ENCODE measurements at places on chromosomes 5 and 9. TPM values are rescaled to one million over a fixed set of nuclear protein-coding genes. Genes with fewer than 3 reads are reported as not detected.
A peak's percentile ranks its signal among the peaks of the same experiment; 100 is the strongest.

GRCh38 chr9:8331507-8332330 is 532.1 kb upstream of the DMAC1 start:
- no peak for DNase-seq
- peaks cover 16% of the 10 kb centered on the region for H3K27me3 ChIP-seq
- no peaks in the 10 kb centered on the region for H3K4me1 ChIP-seq
- peaks cover 6% of the 10 kb centered on the region for H3K36me3 ChIP-seq
- H3K4me3 ChIP-seq = no peak overlapping the region
- no peak overlapping the region for H3K27ac ChIP-seq

DNA sequence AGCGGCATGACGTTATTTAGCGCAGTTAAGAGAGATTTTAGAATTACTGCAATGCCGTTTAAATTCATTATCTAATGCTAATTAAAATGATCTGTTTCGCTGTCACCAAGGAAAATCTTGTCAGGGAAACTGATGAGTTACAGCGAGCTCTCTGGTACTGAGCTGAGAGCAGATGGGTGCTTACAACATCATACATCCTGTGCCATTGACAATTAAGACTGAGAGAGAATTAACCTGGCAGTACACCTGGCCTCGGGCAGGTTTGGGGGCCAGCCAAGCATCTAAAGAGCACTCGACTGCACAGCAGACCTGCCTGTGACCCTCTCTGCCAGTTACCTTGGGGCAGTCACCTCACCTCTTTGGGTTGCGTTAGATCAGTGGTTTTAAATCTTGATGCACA is 55.0 kb downstream of the PUM3 start:
- no peak for DNase-seq
- H3K4me1 ChIP-seq = no peaks in the 10 kb centered on the region
- no peak overlapping the region for H3K4me3 ChIP-seq

DNA sequence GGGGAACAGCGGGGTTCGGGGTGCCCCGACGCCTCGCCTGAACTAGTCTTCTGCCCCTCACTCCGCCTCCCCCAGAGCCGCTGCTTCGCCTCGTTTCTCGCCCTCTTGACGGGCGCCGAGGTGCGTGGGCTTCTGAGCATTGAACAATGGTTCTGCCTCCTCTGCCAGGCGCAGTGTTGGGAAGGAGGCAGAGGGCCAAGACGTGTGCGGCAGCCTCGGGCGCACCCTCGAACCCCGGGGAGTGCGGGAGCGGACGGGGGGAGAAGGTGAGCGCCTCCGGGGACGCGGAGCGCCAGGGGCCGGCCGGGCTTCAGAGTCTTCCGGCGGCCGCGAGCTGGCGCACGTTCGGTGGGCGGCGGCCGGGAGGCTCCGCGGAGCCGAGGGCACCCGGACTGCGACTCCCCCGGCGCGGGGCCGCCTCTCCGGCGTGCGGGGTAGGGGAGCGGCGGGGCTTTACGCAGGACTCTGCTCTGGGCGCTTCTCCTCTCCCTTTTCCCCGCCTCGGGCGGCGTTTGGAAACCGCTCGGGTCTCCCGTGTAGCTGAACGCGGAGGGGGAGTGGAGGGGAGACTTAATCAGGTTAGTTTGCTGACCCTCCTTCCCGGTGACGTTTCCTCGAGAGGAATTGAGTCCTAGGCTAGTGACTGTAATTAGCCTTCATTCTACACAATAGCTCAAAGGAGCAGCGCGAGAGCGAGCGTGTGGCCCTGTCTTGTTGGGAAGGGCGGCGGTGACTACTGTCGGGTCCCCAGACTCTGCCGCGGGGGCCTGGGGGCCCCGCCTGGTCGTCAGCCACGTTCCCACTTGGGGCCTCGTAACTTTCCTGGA is 1.1 kb downstream of the VLDLR start:
- DNase-seq = no peak
- H3K4me1 ChIP-seq = peaks cover 10% of the 10 kb centered on the region
- H3K27me3 ChIP-seq = peaks cover 51% of the 10 kb centered on the region
- peak overlapping the region; percentile 51 for H3K27ac ChIP-seq
- no peaks in the 10 kb centered on the region for H3K36me3 ChIP-seq

- H3K4me3 ChIP-seq = peak overlapping the region; percentile 88
- H3K27me3 ChIP-seq = peaks cover 14% of the 10 kb centered on the region
- DNase-seq = peak; percentile 68
- H3K36me3 ChIP-seq = no peaks in the 10 kb centered on the region
- H3K27ac ChIP-seq = peak overlapping the region; percentile 78
These were observed 871 bp downstream of the TRIO start for GRCh38 chr5:14143841-14144585.

The NR4A3 gene
- total RNA-seq = 2.4 TPM

- no peak overlapping the region for H3K4me3 ChIP-seq
- H3K27me3 ChIP-seq = peaks cover 11% of the 10 kb centered on the region
These were observed 92.8 kb upstream of the PITX1 start for GRCh38 chr5:135126688-135127438.

- H3K4me1 ChIP-seq = peaks cover 51% of the 10 kb centered on the region
- peak overlapping the region; percentile 90 for H3K27ac ChIP-seq
- peak overlapping the region; percentile 99 for H3K4me3 ChIP-seq
- H3K36me3 ChIP-seq = peaks cover 16% of the 10 kb centered on the region
These were observed 1.0 kb upstream of the SAP30L start for GRCh38 chr5:154444556-154445421.

DNA sequence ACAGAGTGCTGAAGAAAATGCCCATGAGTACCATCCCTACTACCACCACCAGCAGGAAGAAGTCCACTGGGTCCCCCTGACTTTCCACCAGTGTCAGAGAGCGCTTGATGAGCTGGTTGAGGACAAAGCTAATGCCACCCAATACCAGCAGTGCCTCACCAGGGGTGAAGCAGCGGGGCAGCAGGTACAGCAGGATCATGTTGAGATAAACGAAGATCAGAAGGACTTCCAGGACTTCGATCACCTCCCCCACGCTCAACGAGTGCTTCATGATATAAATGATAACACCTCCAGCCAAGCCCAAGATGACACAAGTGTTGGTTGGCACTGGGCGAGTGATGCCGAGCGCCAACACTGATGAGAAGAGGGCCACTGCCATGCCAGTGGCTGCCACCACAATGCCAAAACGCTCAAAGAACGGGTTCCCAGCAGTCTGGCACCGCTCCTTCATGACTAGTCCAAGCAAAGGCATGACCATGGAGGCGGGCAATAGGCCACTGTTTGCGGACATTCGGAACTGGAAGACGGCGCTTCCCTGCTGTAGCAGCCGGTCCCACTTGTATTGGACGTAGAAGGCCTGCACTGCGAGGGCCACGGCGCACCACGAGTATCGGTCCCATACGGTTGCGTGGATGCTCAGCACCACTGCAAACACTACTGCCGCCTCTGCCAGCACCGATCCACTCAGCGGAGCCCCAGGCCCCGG is 679 bp downstream of the DOLK start:
- H3K27ac ChIP-seq = peak overlapping the region; percentile 98
- H3K36me3 ChIP-seq = peaks cover 4% of the 10 kb centered on the region
- peaks cover 23% of the 10 kb centered on the region for H3K4me1 ChIP-seq
- no peaks in the 10 kb centered on the region for H3K27me3 ChIP-seq
- peak overlapping the region; percentile 97 for H3K4me3 ChIP-seq

DNA sequence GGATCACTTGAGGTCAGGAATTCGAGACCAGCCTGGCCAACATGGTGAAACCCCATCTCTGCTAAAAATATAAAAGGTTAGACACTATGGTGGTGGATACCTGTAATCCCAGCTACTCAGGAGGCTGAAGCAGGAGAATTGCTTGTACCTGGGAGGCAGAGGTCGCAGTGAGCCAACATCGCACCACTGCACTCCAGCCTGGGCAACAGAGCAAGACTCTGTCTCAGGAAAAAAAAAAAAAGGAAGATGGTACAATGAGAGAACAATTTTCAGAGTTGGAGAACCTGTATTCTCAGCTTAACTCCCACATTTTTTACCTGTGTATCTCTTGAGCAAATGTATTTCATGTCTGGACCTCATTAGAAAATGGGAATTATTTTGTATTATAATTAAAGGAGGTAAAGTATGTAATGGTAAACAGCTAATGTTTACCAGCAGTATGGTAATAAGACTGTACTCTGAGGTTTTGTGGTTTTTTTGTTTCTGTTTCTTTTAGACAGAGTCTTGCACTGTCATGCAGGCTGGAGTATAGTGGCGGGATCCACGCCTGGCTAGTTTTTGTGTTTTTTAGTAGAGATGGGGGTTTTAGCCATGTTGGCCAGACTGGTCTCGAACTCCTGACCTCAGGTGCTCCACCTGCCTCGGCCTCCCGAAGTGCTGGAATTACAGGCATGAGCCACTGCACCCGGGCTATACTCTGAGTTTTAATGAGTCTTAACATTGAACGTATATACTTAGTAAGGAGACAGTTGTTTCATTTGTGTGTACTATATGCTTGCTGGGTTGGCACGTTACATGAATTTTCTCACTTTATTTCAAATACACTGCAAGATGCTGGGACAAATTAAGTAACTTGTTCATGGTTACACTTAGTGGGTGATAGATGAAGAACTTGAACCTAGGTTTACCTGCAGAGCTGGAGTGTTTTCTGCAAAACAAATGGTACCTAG is 16.2 kb downstream of the UHRF2 start:
- peaks cover 5% of the 10 kb centered on the region for H3K36me3 ChIP-seq
- H3K27me3 ChIP-seq = no peaks in the 10 kb centered on the region
- peak overlapping the region; percentile 77 for H3K27ac ChIP-seq

DNA sequence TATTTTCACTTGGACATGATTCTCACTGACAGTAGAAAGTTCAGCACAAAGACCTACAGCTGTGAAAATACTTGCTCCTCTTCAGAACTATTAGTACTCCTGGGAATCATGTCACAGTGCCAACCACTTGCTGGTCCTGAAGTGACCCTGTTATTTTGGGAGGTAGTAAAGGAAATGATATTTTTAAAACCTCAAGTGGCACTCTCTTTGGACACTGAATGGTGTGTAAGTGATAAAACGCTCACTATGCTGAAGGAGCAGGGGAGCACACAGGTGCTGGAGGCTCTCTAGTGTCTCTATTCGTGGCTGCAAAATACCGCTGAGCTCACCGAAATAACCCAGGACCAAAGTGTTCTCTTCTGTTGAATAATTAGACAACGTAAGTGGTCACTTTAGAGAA is 76.9 kb upstream of the SPATA31D4 start:
- H3K4me1 ChIP-seq = no peaks in the 10 kb centered on the region
- H3K36me3 ChIP-seq = no peaks in the 10 kb centered on the region
- DNase-seq = no peak
- H3K27ac ChIP-seq = no peak overlapping the region

DNA sequence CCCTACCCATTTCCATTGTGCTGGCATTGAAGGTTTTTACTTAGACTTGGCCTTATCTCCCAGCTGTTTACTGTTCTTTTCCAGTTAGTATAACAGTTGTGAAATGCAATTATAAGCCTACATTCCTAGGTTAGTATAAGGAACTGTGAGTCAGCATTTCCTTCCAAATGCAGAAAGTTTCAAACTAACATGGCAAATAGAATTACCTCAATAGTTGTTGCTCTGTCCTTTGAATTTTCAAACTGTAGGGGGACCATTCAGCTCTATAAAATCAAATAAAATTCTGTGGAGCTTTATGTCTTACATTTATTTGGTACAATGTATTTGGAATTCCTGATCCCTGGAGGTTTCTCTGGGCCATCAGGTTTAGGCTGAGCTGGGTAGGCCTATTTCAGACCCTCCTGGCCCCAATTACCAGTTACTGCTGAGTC is 47.2 kb downstream of the ARHGEF28 start:
- no peak overlapping the region for H3K4me3 ChIP-seq
- no peaks in the 10 kb centered on the region for H3K27me3 ChIP-seq
- H3K27ac ChIP-seq = no peak overlapping the region
- H3K36me3 ChIP-seq = no peaks in the 10 kb centered on the region
- DNase-seq = no peak

GRCh38 chr9:126932871-126933321 is 18.3 kb downstream of the RALGPS1 start:
- peaks cover 4% of the 10 kb centered on the region for H3K27me3 ChIP-seq
- H3K4me3 ChIP-seq = no peak overlapping the region
- no peak for DNase-seq
- no peak overlapping the region for H3K27ac ChIP-seq
